ENCODE measurements at places on chromosomes 3 and 15.

GRCh38 chr3:45011756-45012508 lies 14.2 kb upstream of the CLEC3B start:
- DNase-seq: no peak
- H3K4me3 ChIP-seq: no peak overlapping the region
- H3K4me1 ChIP-seq: no peaks in the 10 kb centered on the region
- no peak overlapping the region for H3K27ac ChIP-seq
- peaks cover 38% of the 10 kb centered on the region for H3K36me3 ChIP-seq
- no peaks in the 10 kb centered on the region for H3K27me3 ChIP-seq

GRCh38 chr3:35849963-35850362 lies 210.6 kb downstream of the ARPP21 start:
- H3K4me3 ChIP-seq: no peak overlapping the region
- H3K27me3 ChIP-seq: no peaks in the 10 kb centered on the region

DNA sequence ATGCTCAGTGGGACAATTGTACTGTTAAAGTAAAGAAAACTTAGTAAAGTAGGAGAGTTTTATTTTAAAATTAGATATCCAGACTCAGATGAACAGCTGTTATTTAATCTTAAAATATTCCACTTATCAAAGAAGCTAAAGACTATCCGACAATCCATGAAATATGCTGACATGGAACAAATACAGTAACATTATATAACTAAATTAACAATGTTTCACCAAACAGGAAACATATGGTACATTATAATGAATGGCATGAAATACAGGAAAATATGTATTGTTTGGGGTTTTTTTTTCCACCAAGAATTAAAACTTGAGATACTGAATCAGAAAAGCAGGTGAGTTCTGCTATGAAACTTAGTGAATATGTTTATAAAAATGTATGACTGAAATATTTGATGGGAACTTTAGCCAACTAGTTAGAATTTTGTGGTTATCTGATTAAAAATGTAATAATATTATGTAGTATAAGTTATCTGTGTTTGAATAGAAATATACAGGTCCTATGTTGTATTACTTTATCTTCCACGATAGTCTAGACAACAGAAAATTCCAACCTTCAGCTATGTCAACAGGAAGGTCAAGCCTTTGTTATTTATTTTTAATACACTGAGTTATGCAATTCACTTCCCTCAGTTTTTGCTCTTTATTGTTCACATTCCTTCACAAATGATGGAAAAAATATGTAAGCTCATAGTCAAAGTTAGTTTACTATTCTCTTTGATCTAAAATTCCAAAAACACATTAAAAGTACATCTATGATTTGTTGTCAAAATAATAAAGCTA lies 72.7 kb downstream of the UACA start:
- H3K4me3 ChIP-seq: no peak overlapping the region
- H3K27me3 ChIP-seq: no peaks in the 10 kb centered on the region
- no peak overlapping the region for H3K27ac ChIP-seq
- DNase-seq: no peak
- H3K4me1 ChIP-seq: no peaks in the 10 kb centered on the region

DNA sequence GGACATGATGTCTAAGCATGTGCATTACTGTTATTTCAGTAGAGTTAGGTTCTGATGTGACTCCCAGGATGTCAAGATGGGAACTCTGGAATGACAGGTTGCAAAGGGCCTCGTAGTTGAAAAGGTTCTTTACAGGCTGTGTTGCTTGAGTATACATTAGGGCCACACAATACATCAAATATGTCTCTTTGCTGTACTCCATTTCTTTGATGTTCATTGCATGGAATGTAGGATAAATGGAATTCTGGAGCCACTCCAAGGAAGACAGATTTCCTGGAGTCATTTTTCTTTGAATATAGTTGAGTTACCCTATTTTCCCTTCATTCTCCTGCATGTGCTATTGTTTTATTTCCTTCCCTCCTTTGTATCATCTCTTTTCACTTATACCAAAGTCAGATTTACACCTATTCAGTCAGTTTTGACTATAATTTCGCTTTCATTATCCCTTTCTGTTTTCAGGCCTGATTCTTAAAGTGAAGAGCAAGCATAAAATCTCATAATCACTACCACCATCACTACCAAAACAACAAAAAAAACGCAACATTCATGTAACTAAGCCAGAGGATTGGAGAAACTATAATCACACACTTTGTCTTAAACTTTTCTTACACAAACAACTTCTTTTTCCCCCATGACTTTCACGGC lies 61.2 kb upstream of the PTX3 start:
- no peak overlapping the region for H3K4me3 ChIP-seq
- no peaks in the 10 kb centered on the region for H3K36me3 ChIP-seq
- no peaks in the 10 kb centered on the region for H3K27me3 ChIP-seq
- no peaks in the 10 kb centered on the region for H3K4me1 ChIP-seq

- no peaks in the 10 kb centered on the region for H3K27me3 ChIP-seq
- no peak overlapping the region for H3K27ac ChIP-seq
- no peaks in the 10 kb centered on the region for H3K36me3 ChIP-seq
- H3K4me3 ChIP-seq: no peak overlapping the region
Observed at GRCh38 chr15:85810075-85810474, 15.3 kb upstream of the KLHL25 start.

DNA sequence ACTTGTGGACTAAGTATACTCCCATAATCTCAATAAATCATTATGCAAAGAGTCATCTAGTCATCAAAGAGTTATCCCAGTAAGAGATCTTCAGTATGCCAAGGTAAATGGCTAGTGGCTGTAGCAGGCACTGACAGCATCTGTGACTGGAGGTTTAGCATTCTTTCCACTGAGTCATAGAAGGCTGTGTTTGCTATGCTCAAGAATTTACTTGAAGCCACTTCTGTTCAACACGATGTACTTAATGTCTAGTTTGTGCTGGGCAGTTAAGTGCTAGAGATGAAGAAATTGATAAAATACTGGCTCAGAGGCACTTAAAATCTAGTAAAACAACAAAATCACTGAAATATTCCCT lies 13.0 kb downstream of the ZBED2 start:
- DNase-seq: no peak
- no peaks in the 10 kb centered on the region for H3K36me3 ChIP-seq
- no peak overlapping the region for H3K27ac ChIP-seq
- H3K4me1 ChIP-seq: no peaks in the 10 kb centered on the region
- no peak overlapping the region for H3K4me3 ChIP-seq

DNA sequence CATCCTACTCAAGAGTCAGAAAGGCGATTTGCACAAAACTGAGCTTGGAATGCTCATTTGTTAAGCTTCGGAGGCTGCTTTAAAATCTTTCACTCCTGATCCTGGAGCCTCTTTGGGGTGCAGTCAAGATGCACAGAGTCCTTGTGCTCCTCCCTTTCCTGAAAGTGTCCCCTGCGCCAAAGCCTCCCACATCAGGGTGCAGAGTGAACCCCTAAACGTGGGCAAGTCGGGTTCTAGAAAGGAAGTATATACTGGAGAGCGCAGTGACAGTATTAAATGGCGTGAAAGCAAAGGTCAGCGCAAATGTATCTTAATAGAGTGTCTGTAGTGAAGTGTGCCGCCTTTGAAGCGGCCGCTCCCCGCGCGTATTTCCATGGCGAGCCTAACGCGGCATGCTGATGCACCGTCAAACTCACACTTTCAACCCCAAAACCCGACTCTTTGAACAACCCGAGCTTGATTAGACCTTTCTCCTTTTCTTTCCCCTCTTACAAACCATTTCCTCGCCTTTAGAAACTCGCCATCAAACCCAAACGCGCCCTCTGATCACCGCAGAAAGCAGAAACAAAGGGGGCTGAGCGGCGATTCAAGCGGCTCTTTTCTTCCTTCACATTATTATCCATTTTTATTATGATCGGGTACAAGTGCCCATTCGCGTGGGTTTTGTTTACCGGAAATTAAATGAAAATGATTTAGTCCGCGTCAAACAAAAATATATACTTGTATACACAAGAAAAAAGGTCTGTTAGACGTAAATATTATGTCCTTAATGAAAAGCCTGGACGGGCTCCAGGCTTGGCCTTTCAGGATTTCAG lies 18.3 kb downstream of the ZIC4 start:
- H3K4me1 ChIP-seq: peaks cover 9% of the 10 kb centered on the region
- peak overlapping the region; percentile 23 for H3K4me3 ChIP-seq
- DNase-seq: no peak
- H3K36me3 ChIP-seq: no peaks in the 10 kb centered on the region

DNA sequence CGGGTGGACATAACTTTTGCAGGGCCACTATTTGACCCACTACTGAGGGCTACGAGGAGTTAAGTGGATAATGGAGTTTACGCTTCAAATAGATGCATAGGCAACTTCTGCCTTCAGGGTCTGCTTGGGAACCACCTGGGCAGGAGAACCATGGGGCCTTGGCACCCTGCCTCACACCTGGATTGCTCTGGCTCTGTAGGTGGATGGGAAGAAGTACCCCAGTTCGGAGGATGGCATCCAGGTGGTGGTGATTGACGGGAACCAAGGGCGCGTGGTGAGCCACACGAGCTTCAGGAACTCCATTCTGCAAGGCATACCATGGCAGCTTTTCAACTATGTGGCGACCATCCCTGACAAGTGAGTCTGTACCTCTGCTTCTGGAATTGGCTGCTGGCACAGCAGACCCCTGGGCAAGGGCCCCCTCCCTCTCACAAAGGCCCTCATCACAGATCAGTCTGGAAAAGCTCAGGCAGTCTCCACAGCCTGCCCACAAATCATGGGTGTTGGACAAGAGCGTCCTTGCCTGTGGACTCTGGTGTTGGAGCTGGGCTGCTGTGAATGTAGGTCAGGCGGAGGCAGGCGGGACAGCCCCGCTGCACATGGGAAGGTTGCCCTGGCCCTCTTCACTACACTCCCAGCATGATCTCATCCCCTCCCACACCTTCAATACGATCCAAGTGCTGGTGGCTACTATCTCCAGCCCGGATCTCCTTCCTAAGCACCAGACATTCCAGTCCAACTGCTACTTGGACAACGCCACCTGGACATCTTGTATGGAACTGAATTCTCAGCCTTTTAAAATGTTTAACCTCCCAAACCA lies 46.7 kb downstream of the MESD start:
- H3K27ac ChIP-seq: no peak overlapping the region
- H3K4me1 ChIP-seq: no peaks in the 10 kb centered on the region
- DNase-seq: no peak

DNA sequence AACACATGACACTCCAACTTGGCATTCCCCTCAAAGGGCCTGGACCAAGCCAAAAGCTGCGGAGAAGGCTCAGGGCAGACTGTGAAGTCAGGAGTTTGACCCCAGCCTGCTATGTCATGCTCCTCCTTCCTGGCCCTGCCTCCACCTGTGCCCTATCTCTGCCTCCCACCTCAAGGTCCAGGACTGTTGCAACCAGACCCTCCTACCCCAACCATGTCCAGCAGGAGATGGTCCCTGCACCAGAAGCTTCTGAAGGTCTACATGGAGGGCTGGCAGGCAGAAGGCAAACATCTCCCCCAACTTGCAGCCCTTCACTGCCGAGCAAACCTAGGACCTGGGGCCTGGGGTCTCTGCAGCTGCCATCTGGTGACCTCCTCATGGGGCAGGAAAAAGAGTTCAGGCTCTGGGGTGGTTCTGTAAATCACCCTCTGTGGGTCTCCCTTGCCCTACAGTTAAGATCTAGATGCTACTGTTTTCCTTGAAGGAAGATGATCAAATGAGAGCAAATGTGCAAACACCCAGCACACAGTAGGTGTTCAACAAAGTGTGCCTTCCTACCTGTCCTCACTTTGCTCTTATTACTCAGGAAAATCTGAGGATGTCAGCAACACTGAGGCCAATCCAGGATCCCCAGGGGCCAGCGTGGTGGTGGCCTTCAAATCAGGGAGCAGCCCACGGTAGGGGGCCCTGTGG lies 11.5 kb upstream of the CSK start:
- no peaks in the 10 kb centered on the region for H3K27me3 ChIP-seq
- H3K27ac ChIP-seq: no peak overlapping the region
- no peak for DNase-seq
- no peaks in the 10 kb centered on the region for H3K36me3 ChIP-seq
- no peak overlapping the region for H3K4me3 ChIP-seq
- peaks cover 10% of the 10 kb centered on the region for H3K4me1 ChIP-seq

DNA sequence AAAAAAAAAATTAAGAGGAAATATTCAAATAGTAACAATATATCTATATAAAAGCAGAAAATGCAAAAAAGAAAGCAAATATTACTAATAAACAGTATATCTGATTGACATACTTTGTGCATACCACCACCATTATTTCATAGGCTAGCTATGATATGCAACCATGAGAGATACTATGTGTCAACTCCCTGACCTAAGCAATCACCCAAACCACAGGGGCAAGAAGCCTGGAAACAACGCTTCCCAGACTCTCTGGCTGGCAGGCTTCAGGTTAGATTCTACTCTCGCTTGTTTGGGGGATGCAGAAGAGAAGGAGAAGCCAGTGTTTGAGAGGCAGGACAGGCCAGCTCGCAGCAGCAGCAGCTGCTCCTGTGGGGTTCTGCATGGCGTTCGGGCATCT lies 169.3 kb upstream of the TPM1 start:
- H3K4me1 ChIP-seq: peaks cover 5% of the 10 kb centered on the region
- no peak overlapping the region for H3K27ac ChIP-seq
- no peak overlapping the region for H3K4me3 ChIP-seq
- no peak for DNase-seq
- H3K36me3 ChIP-seq: no peaks in the 10 kb centered on the region

GRCh38 chr3:51921081-51921578 lies 18.0 kb upstream of the IQCF1 start:
- DNase-seq: no peak
- H3K27me3 ChIP-seq: no peaks in the 10 kb centered on the region
- no peak overlapping the region for H3K4me3 ChIP-seq
- H3K4me1 ChIP-seq: 0 out of 2 replicates have a peak, but pooled peaks cover under 1% of the 10 kb centered on the region
- H3K36me3 ChIP-seq: no peaks in the 10 kb centered on the region

DNA sequence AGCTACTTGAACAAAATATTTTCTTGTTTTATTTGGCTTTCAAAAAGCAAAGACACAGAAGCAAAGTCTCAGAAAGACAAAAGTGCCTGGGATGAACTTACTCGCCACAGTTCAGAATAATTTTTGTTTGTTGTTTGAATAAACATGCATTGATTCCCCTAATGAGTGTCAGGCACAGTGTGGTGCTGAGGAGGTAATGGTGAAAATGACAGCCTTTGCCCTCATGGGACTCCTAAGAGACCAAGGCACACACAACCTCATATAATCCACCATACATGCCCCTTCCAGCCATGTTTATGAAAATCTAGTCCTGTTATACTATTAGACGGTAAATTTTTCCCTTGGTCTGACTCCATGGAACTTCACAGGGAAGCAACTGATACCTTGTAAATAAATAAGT lies 2.5 kb downstream of the GOLIM4 start:
- H3K27me3 ChIP-seq: no peaks in the 10 kb centered on the region
- no peak for DNase-seq
- no peak overlapping the region for H3K27ac ChIP-seq
- H3K4me1 ChIP-seq: no peaks in the 10 kb centered on the region
- no peak overlapping the region for H3K4me3 ChIP-seq

Data from H1 (cell line).